AG09309 (cell line): ENCODE measurements at places on chromosomes 3 and 15.

- no peak for DNase-seq
Observed at GRCh38 chr3:106121491-106122289, 252.9 kb upstream of the CBLB start.

- no peak for DNase-seq
Observed at GRCh38 chr3:36060950-36061349, 319.4 kb upstream of the STAC start.

DNA sequence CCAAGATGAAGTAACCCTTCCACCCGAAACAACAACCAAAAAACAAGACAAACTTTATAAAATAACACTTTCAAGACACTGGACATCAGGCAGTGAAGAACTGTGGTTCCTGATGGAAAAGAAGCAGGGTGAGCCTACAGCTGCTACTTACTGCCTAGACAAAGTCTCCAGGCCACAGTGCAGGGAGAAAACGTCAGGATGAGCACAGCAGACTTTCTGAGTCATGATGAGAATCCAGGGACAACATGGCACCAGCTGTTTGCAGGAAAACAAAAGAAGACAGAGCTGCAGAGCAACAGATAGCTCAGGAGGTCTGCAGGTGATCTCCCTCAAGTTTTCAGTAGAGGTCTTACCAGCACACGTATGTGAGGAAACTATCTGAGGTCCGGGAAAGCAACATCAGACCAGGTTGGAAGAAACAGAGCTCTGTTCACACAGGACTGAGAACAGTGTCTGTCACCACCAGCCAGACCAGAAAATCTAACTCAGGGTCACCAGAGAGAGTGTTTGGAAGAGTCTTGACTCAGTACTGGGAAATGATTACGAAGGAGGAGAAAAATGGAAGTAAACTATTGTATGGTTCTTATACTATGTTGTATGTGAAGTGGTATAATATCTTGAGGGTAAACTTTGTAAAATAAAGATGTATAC, 108.9 kb downstream of the ANO10 start:
- DNase-seq, result peak; percentile 4

- no peak for DNase-seq
Observed at GRCh38 chr3:63644212-63644797, 8.2 kb upstream of the SNTN start.

DNA sequence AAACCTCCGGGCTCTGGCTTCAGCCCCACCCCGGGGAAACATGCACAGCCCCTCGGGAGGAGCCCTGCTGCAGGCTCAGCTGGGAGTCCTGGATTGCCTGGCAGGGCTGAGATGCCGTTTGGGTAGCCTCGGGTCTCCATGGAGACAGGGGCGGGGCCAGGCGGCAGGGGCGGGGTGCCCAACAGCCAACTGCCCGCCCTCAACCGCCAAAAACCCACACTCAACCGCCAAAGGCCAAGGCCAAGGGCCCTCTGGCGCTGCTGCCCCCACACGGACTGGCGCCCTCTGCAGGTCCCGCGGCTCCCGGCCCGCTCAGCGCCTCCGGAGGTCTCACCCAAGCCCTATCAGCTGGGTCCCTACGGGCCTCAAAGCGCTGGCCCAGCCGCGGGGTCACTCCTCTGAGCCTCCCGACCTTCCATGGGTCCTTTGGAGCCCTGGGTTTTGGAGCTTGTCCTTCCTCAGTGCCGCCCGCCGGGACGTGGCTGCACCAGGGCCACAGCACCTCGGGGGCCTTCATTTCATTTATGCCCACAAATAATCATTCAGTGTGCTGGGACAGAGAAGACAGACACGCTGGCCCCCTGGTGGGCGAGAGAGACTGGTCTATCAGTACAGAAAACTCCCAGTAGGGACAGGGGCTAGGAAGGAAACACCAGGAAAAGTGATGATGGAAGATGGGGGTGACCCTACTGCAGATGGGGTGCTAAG, 33.5 kb upstream of the ACAD9 start:
- DNase-seq, result peak; percentile 2

GRCh38 chr3:46854555-46854991, 8.7 kb downstream of the MYL3 start:
- no peak for DNase-seq

GRCh38 chr15:41921639-41922038, 27.8 kb upstream of the SPTBN5 start:
- no peak for DNase-seq
